ENCODE measurements at places on chromosomes 6 and 20.

DNA sequence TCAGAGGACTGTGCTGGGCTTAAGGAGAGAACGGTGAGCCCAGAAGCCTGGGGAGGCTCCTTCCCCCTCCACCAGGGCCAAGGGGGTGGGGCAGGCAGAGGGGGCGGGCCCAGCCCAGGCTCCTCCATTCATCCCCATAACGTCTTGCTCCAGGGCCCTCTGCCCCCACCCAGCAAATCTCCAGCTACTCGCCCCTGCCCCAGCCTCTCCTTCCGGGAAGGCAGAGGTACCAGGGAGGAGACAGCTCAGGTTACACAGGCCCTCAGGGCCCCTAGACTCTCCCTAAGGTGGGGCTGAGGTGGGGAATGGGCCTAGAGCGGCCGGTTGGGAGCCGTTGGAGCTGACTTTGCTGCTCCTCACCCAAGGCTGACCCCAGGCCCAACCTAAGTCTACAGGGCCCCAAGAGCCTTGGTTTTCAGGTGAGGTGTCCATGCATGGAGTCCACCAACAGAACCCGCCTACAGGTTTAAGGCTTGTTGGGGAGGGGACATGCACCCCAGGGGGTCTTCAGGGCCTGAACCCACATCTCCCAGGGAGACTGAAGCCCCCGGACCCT is 1.2 kb downstream of the LAMA5 start:
- DNase-seq: no peak

DNA sequence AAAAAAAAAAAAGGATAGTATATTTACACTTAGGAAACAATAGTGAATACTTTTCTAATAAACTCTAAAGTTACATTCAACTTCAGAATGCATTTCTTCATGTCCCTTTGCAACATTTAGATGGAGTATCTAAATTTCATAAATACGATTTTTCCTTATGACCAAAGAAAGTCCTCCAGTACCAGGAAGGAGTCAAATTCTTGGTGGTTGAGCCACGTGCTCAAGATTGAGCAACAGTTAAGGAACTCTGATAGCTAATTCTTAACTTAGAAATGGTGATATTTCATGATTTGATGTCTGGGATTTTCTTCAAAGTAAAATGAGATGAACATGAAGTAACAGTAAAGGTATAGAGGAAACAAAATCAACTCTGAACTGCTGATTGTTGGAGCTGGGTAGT is 92.7 kb downstream of the SASH1 start:
- no peak for DNase-seq

DNA sequence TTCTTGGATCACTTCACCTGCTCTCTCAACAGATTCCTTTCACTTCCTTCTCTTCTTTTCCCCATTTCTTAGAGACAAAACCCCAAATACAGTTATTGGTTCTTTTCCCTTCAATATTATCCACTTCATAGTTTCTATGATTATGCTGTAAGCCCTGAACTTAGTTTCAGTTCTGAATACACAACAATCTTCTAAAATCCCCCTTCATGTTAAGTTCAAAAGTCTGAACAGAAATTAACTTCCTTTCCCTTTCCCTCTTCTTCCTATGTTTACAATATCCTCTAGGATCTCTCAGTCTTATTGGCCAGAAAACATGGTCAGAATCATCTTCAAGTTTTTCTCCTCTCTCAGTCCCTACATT is 57.7 kb downstream of the OGFRL1 start:
- DNase-seq: no peak

- no peak for DNase-seq
Measured at GRCh38 chr20:60266177-60266823, 308.1 kb downstream of the CDH26 start.

GRCh38 chr20:54368570-54368969 is 106.8 kb upstream of the DOK5 start:
- DNase-seq: no peak

- DNase-seq: no peak
Measured at GRCh38 chr6:43768983-43769525, 957 bp upstream of the VEGFA start.

- no peak for DNase-seq
Measured at GRCh38 chr6:148599967-148600426, 146.8 kb upstream of the UST start.

- no peak for DNase-seq
Measured at GRCh38 chr6:127291495-127291894, 24.8 kb downstream of the RNF146 start.

- no peak for DNase-seq
Measured at GRCh38 chr6:91864911-91865310, 1278.0 kb upstream of the MAP3K7 start.

- DNase-seq: no peak
Measured at GRCh38 chr6:57283911-57284455, 33.4 kb upstream of the PRIM2 start.

GRCh38 chr6:125792172-125792571 is 1.4 kb downstream of the NCOA7 start:
- DNase-seq: no peak

GRCh38 chr6:37051138-37052026 is 45.9 kb downstream of the FGD2 start:
- DNase-seq: peak; percentile 82

- DNase-seq: no peak
Measured at GRCh38 chr6:163200289-163200688, 214.2 kb upstream of the QKI start.

- no peak for DNase-seq
Measured at GRCh38 chr20:37994512-37994911, 38.7 kb downstream of the TTI1 start.

DNA sequence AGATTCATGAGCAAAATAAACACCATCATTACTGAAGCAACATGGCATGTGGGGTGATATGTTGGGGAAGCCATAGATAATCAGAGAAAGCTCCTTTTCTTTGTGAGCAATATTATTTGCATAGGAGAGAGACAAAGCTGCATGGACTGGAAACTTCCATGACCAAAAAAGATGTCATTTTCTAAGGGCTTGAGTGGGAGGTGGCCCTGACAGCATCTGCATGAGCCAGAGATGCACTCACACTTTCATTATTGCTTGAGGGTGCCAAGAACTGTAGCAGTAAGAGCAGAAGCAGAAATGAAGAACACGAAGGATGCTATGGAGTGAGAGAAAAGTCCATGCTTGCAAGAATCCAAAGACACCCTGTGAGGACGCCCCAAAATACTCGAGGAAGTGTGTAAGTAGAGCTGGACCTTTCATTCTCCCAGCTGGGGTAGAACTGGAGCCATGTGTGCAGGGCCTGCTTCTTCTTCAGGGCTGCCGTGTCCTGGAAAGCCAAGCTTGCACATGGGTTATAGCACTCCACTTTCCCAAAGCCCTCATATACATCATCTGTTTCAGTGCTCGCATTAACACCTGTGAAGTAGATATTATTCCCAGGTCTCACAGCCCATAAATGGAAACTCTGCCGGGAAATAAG is 851.2 kb downstream of the DHX35 start:
- no peak for DNase-seq

- DNase-seq: no peak
Measured at GRCh38 chr6:122620902-122621301, 10.7 kb downstream of the PKIB start.

DNA sequence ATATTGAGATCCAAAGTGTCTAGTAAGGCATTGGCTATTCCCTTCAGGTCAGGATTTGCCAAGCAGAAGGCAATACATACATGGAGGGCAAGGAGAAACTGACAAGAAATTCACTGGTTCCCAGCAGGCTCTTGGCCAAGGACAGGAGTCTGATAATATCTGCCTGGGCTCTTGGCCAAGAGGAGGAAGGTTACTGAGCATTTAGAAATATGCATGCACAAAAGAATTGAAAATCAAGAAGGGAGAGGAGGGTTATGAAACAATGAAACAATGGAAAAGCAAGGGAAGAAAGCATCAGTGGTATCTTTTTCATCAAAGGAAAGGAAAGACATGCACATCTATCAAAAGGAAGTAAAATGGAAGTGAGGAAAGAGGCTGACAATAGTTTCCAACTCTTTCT is 42.4 kb downstream of the ARHGAP18 start:
- DNase-seq: no peak

GRCh38 chr6:146357578-146358430 is 185.8 kb upstream of the RAB32 start:
- no peak for DNase-seq

DNA sequence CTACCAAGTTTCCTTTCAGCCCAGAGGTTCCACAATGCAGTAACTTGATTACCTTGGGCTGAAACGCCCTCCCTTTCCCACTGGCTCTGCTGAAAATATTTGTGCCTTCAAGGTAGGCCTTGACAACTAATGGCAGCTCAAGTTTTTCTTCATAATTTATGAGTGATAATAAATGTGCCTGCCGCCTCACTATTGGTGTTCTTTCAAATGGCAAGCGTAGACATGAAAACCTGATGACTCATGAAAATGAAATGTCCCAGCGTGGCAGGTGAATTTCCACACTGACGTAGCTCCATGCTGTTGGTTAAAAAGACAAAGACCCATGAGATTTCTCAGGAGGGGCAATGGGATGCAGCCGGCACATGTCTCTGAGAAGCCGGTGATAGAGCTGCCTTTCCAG is 107.2 kb upstream of the GGTLC1 start:
- no peak for DNase-seq

GRCh38 chr6:21955053-21955595 is 341.7 kb downstream of the PRL start:
- no peak for DNase-seq

DNA sequence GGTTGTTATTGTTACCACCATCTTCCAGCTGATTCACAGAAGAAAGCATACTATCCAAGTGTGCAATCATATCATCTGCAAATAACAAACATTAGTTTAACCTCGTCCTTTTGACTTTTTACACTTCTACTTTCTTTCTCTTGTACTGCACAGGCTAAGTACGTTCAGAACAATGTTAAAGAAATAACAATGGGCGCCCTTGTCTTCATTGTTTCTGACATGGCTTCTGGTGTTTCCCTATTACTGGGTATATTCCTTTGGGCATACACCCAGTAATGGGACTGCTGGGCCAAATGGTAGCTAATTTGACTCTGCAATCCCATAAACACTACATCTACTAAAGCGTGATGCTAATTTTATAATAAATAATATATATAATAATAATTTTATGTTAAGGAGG is 146.7 kb downstream of the GJA10 start:
- DNase-seq: no peak

GRCh38 chr6:140281236-140281635 is 906.8 kb upstream of the CITED2 start:
- DNase-seq: no peak

DNA sequence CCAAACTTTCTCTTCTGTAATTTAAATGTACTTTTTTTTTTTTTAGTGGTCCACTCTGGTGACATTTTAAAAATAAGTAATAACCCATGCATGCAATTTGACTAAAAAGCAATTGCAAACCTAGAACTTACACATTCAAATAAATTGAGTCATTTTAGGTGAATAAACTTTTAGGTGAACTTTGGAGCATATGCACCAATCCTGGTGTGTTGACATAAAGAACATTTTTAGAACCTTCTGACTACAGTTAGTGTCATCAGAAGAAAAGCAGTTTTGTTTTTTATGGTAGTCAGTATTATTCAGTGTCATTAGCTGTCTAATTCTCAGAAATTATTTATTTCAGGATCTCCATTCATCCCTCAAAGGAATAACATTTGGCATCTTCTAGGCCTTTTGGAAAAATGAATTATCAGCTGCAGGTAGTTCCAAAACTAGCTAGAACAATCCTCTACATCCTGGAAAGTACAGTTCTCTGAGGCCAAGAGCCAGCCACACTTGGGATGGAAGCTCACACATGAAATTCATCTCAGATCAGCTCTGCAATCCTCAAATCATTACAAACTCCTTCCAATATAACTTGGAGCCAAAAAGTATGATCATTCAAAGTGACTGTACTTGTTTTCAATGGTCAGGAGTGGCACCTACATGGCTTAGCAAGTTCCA is 38.5 kb upstream of the SIM1 start:
- DNase-seq: no peak

- DNase-seq: no peak
Measured at GRCh38 chr6:119348748-119349360, 707 bp downstream of the MAN1A1 start.

DNA sequence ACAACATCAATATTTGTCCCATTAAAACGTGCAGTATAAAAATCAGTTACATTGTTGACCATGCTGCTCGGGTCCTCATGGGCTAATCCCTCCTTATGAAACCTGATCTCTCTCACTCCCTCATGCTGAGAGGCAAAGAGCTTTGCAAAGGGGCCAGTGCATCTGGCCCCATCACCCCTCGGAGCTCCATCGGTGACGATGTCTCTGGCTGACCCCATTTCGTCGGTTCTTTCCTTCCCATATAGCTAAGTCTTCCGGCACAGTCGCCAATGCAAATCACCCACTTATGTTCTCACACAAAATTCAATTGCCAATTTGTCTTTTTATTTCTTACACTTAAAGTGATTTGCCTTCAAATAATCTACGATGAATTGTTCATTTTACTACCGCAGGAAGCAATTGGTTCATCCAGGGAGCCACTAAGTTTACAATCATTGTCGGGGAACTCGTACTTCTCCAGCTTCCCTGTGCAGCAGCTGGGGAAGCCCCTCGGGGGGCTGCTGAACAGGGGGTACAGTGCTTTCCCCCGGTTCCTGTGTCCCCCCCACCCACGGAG is 199.8 kb upstream of the CDH4 start:
- DNase-seq: no peak

DNA sequence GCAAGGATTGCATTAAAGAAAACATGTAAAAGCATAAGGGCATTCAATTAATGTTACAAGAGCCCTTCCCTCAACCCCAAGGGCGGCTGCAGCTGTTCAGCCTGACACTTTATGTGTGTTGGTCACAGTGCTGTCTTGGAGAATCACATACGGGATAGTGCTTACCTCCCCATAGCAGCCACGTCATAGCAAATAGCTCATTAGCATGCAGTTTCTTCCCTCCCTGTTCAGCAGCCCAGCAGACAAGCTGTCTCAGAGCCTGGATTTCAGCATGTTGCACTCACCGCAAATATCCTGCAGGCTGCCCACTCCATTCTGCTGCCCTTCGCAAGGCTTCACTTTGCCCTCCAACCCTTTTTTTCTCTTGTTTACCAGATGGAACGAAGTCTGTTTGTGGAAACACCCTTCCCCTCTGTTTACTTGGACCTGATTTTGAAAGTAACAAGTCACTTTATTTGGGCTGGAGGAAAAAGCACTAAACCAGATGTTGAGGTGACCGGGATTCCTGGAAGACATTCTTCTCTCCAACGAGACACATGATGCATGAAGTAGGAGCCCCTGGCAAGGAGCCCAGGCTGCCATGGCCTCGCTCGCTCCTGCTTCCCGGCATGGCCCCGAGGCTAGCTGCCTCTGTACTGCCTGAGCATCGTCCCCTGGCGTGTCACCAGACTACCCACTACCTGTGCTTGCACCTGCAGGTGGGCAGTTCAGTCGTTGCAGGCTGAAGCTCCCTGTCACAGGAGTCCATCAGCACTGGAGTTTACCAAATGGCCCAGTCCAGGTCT is 151.6 kb upstream of the GMDS start:
- DNase-seq: no peak

All from stimulated activated naive CD4-positive, alpha-beta T cell (primary cell).